ELR (cell line): ENCODE measurements at places on chromosomes 2 and 18.
A peak's percentile ranks its signal among the peaks of the same experiment; 100 is the strongest.

GRCh38 chr2:169131587-169132512 lies 62.5 kb downstream of the DHRS9 start:
- DNase-seq: peak; percentile 76

- peak; percentile 38 for DNase-seq
Measured at GRCh38 chr2:127254386-127254981, 34.4 kb upstream of the CYP27C1 start.

- peak; percentile 15 for DNase-seq
Measured at GRCh38 chr18:8298186-8298585, 311.1 kb upstream of the RAB12 start.

- no peak for DNase-seq
Measured at GRCh38 chr2:147396890-147397289, 447.9 kb upstream of the ACVR2A start.

DNA sequence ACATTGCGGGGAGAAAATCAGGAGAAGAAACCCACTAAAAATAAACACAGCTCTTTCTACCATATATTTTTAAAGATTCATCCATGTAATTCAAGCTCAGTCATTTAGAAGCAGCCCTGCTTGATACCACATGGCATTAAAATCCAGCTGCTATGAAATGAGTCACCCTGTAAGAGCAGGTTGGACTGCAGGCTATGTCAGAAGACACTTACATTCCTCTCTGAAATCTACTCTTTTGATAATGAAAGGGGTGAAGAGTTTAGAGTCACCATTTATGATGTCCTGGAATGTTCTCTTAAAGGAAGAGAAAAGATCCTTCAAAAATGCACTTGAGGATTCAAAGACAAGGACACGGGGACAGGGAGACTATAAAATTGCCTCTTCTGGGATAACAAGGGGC lies 100.6 kb upstream of the APCDD1 start:
- peak; percentile 26 for DNase-seq

- DNase-seq: peak; percentile 14
Measured at GRCh38 chr2:33320573-33320972, 155.9 kb upstream of the RASGRP3 start.

DNA sequence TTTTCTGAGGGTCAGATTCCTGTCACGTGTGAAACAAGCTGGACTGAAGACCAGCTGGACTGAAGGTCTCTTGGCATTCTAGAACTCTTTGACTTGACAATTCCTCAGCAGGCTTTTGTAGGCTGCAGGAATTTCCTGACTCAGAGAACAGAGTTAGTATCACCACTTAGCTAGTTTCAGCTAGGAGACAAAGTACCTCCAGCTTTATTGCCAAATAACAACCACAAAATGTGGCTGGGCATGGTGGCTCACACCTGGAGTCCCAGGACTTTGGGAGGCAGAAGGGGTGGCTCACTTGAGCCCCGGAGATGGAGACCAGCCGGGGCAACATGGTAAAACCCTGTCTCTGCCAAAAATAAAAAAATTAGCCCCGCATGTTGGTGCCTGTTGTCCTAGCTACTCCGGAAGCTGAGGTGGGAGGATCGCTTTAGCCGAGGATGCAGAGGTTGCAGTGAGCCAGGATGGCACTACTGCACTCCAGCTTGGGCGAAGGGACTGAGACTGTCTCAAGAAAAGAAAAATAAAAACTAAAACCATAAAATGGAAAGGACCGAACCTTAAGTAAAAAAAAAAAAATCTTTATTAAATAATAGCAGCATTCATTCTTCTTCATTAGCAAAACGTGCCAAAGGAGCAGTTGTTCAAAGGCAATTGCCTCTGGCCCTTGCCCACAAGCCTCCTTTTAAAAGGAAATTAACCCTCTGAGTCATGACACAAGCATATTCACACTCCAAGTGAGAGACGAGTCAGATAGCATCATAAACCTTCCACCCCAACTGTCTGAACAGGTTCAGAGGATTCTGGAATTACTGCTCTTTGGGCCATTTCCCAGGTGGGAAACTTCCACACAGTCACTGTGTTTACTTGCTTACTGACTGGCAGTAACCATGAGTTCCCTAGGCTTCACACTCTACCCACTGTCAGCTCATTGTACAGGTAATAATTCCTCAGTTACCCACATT lies 88.9 kb downstream of the MYL12B start:
- peak; percentile 29 for DNase-seq

GRCh38 chr2:150882751-150883612 lies 378.7 kb downstream of the RBM43 start:
- DNase-seq: no peak

- no peak for DNase-seq
Measured at GRCh38 chr2:128282246-128282975, 36.3 kb downstream of the HS6ST1 start.

DNA sequence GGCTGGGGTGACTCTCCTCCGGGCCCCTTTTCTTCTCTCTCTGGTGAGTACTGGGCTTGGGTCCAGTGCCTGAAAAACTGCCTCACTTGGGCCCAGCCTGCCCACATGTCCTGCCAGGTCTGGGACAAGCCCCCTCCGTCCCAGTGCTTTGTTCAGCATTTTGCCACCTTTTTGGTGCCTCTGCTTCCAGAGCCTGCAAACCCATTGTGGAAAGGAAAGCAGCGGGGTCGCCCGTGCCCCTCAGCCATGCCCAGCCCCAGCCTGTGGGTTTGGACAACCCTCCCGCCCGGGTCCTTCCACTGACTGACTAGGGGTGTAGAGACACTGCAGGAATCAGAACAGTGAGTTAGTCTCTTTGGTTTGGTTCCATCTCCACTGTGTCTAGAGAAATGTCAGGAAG lies 140.7 kb upstream of the ALKAL2 start:
- DNase-seq: no peak

- no peak for DNase-seq
Measured at GRCh38 chr2:20178249-20178607, 46.7 kb downstream of the SDC1 start.

GRCh38 chr2:97712693-97713295 lies 582 bp upstream of the ZAP70 start:
- DNase-seq: no peak

- DNase-seq: no peak
Measured at GRCh38 chr18:77268456-77268855, 18.8 kb downstream of the GALR1 start.

GRCh38 chr2:4140281-4140970 lies 437.1 kb downstream of the DCDC2C start:
- no peak for DNase-seq

DNA sequence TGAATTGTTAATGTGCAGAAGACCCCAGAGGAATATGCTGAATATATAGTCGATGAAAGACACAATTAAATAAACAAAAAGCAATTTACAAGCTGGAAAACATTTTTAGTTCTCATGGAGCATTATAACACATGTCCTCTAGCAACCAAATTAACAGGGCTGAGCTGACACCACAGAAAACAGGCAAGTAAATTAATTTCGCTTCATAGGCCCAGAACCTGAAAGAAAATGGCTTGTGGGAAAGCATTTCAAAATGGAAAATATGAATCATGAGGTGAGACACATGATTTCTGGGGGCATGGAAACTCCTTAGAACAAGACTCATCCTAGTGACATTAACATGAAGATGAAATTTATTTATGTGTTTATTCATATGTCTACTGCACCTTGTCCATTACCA lies 25.0 kb upstream of the RNF152 start:
- DNase-seq: no peak

- peak; percentile 66 for DNase-seq
Measured at GRCh38 chr2:221518201-221518934, 53.7 kb downstream of the EPHA4 start.

GRCh38 chr2:241720560-241720959 lies 13.9 kb upstream of the D2HGDH start:
- DNase-seq: no peak

- no peak for DNase-seq
Measured at GRCh38 chr18:77203851-77204250, 45.8 kb upstream of the GALR1 start.

DNA sequence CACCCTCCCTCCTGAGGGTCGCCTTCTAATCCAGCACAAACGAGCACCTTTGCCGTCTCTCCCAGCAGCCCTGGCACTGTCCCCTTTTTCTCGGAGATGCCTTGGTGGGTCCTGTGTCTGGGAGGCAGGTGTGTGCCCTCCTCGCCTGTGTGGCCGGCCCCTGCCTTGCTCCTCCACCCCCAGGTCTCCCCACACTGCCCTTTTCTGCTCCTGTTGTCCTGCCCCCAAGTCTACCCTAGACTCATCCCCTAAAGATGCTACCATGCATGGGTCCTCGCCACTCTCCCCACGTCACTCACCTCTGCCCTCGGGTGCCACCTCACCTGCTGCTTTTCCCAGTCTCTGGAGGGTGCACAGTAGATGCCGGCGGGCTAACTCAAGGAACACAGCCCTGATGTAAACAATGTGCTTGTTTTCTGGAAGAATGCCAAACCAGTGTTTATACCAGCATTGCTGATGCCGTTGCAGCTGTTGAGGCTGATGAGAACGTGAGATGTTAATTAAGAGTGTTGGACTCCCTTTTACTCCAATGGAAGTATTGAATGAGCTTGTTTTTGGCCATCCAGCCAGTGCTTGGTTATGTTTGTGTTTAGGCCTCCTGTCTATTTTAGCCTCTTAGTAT lies 223.1 kb downstream of the AGAP1 start:
- peak; percentile 30 for DNase-seq

- peak; percentile 93 for DNase-seq
Measured at GRCh38 chr2:45755585-45756335, 104.3 kb downstream of the PRKCE start.

GRCh38 chr2:179950391-179950790 lies 56.7 kb downstream of the CWC22 start:
- no peak for DNase-seq

DNA sequence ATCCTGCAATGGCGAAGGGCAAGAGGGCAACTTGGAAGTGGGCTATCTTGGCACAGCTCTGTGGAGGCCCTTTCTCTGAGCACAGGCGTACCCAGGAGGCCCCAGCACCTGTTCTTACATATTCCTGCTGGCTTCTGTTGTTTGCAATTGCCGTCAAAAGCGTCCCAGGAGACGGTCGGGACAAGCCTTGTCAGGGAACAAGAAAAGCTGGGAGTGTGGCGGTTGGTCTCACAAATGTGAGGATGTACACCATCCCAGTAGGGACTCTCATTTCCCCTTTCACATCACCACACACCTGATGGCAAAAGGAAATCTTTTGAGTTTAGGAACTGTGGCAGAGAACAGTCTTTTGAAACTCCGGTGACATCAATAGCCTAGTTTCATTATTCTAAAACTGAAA lies 94.7 kb upstream of the EFEMP1 start:
- no peak for DNase-seq

- no peak for DNase-seq
Measured at GRCh38 chr2:202555356-202555755, 79.4 kb upstream of the FAM117B start.

- no peak for DNase-seq
Measured at GRCh38 chr18:11019295-11020105, 129.9 kb downstream of the PIEZO2 start.

- DNase-seq: no peak
Measured at GRCh38 chr2:239938651-239939486, 86.3 kb downstream of the NDUFA10 start.

DNA sequence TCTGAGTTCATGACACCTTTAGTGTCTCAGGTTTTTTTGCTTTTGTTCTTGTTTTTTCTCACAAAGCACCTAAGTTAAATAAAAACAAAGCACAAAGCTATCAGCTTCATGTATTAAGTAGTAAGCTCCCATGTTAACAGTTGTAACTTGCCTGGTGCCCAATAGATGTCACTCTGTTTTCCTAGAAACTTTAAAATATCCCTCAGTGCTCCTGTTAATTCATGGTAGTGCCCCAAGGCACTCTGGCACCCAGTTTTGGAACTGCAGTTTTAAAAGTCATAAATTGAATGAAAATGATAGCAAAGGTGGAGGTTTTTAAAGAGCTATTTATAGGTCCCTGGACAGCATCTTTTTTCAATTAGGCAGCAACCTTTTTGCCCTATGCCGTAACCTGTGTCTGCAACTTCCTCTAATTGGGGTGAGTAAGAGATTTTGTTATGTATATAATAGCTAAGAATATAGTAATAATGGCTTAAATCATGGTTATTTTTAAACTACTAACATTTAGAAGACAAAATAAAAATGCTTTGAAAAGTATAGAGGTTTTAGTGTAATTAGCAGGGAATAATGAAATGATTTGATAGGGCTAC lies 555.0 kb upstream of the TMEFF2 start:
- peak; percentile 53 for DNase-seq

DNA sequence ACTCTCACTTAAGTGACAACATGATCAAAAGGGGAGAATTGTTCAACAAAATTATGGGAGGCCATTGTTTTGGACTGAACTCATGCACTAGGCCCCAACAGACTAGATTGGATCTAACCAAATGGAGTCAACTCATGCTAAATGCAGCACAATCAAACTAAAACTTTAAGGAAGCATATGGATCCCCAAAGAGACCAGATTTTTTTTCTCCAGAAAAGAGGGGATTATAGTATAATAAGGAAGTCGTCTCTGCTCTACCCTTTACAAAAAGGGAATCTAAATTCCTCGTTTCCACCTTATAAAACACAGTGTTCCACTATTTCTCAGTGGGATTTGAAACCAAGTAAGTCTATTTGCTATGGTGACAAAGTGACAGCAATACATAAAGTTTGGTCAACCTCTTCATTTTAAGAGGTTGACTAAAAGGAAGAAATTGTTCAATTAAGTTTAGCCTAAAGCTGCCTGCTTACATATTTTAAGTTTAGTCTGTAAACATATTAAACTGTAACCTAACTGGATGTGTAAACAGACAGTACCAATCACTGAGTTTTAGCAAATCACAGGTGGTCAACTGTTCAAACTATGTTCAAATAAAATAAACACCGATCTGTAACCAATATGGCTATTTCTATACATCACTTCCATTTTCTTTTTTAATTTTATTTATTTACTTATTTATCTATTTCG lies 40.9 kb upstream of the MAT2A start:
- no peak for DNase-seq

- no peak for DNase-seq
Measured at GRCh38 chr2:86055314-86055713, 50.4 kb downstream of the POLR1A start.

- no peak for DNase-seq
Measured at GRCh38 chr2:118845522-118846441, 1.7 kb downstream of the EN1 start.

DNA sequence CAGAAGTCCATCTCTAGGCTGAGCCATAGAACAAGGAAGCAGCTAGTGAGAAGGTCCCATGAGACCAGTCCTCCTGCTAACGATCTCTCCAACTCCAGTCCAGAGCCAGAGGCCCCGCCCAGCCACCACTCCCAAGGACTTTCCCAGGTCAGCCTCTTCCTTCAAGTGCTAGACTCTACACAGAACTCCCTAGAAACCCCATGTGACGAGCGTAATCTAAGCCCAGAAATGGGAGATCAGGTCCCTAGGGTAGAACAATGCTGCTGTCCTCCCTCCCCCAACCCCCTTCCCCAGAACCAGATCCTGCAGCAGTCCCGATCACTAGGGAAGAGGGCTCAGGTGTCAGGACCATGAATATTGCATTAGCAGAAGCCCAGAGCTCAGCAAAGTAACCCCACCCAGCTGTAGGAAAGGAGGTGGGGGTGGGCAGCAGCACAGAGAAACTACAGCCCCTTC lies 6.9 kb downstream of the DCTN1 start:
- no peak for DNase-seq

GRCh38 chr2:133025004-133025403 lies 355.0 kb upstream of the LYPD1 start:
- no peak for DNase-seq
